Dermis lymphatic vessel endothelial cell (primary cell): ENCODE measurements at places on chromosomes 2 and 18. TPM values are rescaled to one million over a fixed set of nuclear protein-coding genes. Genes with fewer than 3 reads are reported as not detected.

Gene ADD2
- 2.1 and 23.2 TPM in 2 replicates for total RNA-seq

Gene TRIM43
- total RNA-seq, result not detected in 2 replicates

Gene C2orf66
- 0.09 TPM in 1 of 2 replicates, not detected in the other for total RNA-seq

Gene FOXD4L1
- total RNA-seq, result under 0.01 TPM in 1 of 2 replicates, not detected in the other

Gene DCTN1
- total RNA-seq, result 126 and 136 TPM in 2 replicates

Gene MATN3
- total RNA-seq, result 0.52 and 0.76 TPM in 2 replicates

Gene STPG4
- 0.11 and 0.17 TPM in 2 replicates for total RNA-seq

Gene EEF1B2
- 591 and 635 TPM in 2 replicates for total RNA-seq

Gene FNDC4
- 8.3 and 9.5 TPM in 2 replicates for total RNA-seq

Gene MTCL1
- total RNA-seq, result 4.6 and 13.4 TPM in 2 replicates

Gene GGCX
- 30.2 and 33.7 TPM in 2 replicates for total RNA-seq

Gene METTL5
- 27.2 and 31.2 TPM in 2 replicates for total RNA-seq

Gene PDCD1
- under 0.01 TPM in 1 of 2 replicates, not detected in the other for total RNA-seq

Gene CCDC142
- 12.8 and 14.4 TPM in 2 replicates for total RNA-seq

Gene ANKRD23
- total RNA-seq, result 0.43 and 2.0 TPM in 2 replicates
